ENCODE measurements at places on chromosomes 1 and 21.

DNA sequence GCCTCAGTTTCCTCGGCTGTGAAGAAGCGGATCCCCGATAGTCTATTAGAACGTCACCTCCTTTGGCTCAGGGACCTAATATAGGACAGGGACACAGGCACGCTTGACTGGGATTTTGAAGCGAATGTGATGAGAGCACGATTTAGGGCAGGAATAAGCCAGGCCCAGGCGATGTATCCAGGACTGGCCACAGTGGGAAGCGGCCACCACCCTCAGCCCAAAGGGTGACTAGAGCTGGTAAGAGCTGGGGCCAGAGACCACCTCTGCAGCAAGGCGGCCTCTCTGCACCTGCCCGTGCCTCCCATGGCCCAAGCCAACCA is 100.0 kb upstream of the VAMP3 start:
- DNase-seq = no peak

GRCh38 chr1:101139130-101139529 is 97.7 kb upstream of the S1PR1 start:
- DNase-seq = no peak

DNA sequence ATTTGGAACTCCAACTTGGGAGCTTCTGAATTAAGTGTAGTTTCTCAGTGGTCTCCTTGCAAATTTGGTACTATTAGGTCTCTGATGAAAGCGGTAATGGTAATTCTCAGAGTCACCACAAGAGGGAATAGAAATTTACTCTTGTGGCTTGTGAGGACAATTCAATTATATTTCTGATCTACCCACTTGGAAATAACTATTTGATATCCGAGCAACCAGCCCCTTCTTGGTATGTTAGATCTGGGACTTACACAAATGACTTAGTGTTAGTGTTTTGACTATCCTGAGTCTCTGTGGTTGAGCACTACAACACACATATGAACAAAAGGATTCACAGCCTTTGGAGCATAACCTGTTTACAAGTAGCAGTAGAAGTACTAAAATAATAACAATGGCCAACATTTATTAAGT is 68.1 kb downstream of the RPS6KA1 start:
- DNase-seq = no peak

- peak; percentile 3 for DNase-seq
Measured at GRCh38 chr21:45264146-45264911, 23.4 kb downstream of the POFUT2 start.

GRCh38 chr1:152003846-152004442 is 10.3 kb upstream of the S100A10 start:
- no peak for DNase-seq

GRCh38 chr1:154476791-154477190 is 25.2 kb upstream of the TDRD10 start:
- no peak for DNase-seq
